ENCODE measurements at places on chromosomes 6 and 20.
A peak's percentile ranks its signal among the peaks of the same experiment; 100 is the strongest.

GRCh38 chr6:117607511-117607910 is 5.2 kb upstream of the GOPC start:
- no peak for DNase-seq

GRCh38 chr6:27026361-27026760 is 221.1 kb upstream of the PRSS16 start:
- no peak for DNase-seq

DNA sequence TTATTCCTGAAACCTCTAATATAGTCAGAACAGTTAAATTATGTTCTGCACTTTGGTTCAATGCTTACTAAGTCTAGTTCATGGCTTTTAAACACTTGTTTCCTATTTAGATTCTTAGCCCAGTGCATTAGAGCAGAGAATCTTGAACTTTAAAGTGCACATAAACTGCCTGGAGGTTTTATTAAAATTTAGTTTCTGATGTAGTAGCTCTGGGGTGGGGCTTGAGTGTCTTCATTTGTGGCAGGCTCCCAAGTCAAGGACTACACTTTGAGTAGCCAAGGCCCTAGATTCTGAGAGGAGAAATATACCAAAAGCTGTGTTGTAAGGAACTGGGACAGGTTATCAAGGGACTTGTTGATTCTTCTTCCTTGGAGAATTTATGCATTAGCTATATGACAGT is 1604.2 kb downstream of the KHDRBS2 start:
- DNase-seq = no peak

DNA sequence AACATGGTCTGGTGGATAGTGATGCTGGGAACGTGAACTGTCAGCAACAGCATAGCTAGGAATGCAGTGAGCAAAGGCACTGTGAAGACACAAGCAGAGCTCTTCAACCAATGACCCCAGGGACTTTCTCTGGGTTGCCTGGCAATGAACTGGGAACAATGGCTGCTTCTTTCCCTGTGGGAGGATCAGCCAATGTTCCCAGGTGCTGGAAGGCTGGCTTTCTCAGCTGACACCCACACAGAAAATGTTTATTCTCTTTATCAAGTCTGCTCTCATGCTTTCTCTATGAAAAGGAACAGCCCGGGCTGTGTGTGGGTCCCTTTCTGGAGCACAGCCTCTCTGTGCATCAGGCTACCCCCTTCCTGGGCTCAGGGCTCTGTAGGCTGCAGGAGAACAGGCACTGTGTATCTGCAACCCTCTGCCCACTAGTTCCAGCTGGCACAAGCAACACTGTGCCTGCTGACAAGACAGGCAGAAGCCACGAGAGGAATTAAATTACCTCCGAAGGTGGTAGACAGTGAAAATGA is 54.2 kb downstream of the HFE start:
- no peak for DNase-seq

DNA sequence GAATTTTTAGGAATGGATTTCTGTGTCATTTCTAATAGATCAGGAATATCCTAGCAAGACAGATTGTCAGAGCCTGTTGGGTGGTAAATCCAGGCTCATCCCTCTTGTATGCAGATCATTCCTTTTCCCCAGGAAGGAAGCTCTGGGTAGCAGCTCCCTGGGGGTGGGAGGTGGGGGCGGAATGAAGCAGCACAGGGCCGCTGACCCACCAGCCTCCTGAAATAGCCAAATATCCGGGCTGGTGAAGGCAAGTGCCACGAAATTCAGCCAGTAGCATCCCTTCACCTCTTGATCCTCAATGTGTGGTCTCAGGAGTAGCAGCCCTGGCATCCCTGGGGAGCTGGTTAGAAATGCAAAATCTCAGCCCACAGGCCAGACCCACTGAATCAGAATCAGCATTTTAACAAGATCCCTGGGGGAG is 256.9 kb downstream of the LRFN2 start:
- DNase-seq = no peak

GRCh38 chr6:137799950-137800568 is 67.0 kb upstream of the TNFAIP3 start:
- DNase-seq = peak; percentile 24

DNA sequence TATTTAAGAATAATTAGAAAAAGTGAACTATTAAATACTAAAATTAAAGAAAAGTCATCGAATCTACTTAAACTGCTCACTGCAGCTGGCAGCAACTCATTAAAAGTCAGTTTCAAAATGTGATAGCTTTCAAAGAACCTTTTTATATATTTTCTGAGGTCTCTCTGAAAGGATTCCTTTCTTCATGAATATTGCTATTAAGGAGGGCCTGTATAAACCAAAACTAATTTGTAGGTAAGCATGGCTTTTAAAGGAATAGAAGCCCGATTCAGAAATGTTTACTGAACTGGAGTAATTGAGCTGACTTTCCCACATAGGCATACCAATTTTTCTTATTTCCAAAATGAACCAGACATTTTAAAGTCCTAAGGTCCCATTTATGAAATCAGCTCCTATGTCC is 41.2 kb upstream of the ENPP1 start:
- no peak for DNase-seq

Data from T-helper 1 cell (primary cell).